ENCODE measurements at places on chromosomes 2 and 18. TPM values are rescaled to one million over a fixed set of nuclear protein-coding genes. Genes with fewer than 3 reads are reported as not detected.

DNA sequence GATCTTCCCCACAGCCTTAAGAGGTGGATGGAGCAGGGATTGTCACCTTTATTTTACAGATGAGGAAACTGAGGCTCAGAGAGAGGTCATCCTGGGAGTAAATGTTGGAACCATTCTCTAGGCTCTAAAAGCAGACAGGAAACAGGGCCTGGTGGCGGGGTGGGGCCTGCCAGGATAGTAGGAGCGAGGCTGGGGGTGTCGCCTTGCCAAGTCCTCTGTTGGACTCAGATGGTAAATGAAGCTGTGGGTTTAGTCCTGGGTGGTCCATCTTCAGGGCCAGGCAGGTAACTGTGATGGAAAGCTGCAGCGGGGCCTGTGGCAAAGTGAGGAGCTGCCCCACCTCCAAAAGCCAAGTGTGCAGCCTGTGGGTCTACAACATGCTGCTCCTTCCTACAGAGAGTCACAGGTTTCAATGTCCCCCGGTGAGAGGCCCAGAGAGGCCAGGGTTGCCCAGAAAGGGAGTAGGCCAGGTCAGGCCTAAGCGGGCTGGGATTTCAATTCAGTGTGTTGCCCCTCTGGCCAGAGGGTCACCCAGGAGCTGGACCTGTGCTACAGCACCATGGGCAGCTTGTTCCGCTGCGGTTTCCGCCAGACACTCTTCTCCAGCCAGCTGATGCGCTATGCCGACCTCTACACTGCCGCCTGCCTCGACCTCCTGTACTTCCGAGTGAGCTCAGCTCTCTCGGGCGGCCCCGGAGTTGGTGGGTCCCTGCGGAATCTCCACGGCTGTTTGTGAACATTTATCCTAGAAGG, 6.6 kb downstream of the NT5DC4 start:
- no peak for DNase-seq

GRCh38 chr2:152386266-152386665, 51.3 kb downstream of the FMNL2 start:
- DNase-seq: no peak

GRCh38 chr2:150485871-150486538, 1.5 kb downstream of the RND3 start:
- peak; percentile 80 for DNase-seq

DNA sequence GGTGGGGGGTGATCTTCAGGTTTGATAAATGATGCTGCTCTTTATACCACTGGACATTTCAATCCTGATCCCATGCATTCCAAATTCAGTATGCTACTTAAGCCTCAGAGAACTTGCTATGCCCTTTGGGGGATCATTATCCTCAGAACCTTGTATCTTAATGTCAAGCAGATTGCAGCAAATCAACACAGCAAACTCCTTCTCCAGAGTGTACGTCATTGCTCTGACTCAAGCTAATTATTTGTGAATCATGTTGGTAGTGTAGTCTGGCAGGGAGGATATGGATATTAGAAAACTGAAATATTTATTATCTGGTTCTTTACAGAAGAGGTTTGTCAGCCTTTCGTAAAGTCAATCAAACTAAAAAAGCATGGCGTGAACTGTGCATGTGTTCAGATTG, 562.5 kb upstream of the FAM98A start:
- DNase-seq: no peak

GRCh38 chr2:72716601-72717000, 109.2 kb downstream of the EXOC6B start:
- DNase-seq: no peak

GRCh38 chr2:212863185-212863588, 288.2 kb downstream of the IKZF2 start:
- no peak for DNase-seq

DNA sequence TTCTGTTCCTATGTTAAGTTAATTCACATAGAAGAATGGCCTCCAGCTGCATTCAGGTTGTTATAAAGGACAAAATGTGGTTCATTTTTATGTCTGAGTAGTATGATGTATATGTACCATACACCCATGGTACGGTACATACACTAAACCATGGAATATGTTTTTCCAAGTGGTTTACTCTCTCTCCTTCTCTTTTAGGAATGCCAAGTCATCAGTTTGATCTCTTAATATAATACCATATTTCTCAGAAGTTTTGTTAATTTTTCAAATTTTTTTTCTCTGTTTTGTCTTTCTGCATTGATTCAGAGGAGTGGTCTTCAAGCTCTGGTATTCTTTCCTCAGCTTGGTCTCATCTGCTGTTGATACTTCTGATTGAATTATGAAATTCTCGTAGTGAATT, 230.9 kb downstream of the DSEL start:
- no peak for DNase-seq

- peak; percentile 79 for DNase-seq
These were observed 28.8 kb downstream of the SNORC start for GRCh38 chr2:232898592-232899543.

DNA sequence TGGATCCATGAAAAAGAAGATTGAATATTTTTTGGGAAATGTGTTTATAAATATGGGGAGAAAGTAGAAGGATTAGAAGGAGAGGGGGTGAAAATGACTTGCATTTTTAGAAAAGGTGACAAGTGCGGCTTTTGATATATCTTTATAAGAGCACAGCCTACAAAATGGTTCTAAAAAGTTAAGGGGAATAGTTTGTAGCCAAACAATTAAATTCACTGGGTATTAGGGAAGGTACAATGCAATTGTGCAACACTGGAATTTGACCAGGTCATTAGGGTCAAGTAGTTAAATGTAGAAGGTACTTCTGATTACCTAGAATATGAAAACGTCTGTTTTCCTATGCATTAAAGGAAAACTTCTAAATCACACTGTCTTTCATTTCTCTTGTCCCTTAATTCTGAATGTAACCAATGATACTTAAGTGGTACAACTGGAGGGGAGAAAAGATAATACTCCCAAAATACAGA, 44.5 kb upstream of the SERTAD2 start:
- no peak for DNase-seq

DNA sequence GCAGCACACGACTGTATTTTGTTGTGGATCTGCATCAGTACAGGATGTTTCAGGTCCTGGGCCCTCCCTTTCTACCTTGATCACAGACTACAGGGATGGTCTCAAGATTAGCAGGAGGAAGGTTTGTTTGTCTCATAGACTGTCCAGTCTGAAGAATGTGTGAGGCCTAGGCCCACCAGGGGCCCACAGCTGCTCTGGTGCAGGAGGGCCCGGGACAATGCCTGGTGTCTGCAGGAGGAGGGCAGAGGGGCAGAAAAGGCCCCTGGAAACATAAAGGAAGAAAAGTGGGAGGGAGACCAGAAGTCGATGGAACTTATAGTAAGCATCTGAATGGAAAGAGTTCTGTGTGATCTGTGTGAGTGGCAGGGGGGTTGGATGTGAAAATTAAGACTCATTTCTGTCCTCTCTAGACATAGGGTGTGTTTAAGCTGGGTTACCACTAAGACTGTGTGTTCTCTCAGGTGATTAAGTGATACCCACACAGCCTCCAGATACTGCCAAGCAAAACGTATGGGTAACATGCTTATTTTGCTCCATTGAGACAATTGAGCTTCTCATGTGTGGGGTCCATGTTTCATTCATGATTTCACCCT, 33.4 kb upstream of the LPIN2 start:
- no peak for DNase-seq

- DNase-seq: peak; percentile 30
These were observed 587 bp upstream of the MTIF2 start for GRCh38 chr2:55269645-55269990.

- no peak for DNase-seq
These were observed 122.4 kb downstream of the NFATC1 start for GRCh38 chr18:79518028-79518682.

GRCh38 chr2:1708476-1709334, 35.6 kb downstream of the PXDN start:
- DNase-seq: no peak

GRCh38 chr2:110748489-110748867, 16.1 kb downstream of the ACOXL start:
- no peak for DNase-seq

- no peak for DNase-seq
These were observed 1.2 kb downstream of the SULT1C3 start for GRCh38 chr2:108240966-108241365.

DNA sequence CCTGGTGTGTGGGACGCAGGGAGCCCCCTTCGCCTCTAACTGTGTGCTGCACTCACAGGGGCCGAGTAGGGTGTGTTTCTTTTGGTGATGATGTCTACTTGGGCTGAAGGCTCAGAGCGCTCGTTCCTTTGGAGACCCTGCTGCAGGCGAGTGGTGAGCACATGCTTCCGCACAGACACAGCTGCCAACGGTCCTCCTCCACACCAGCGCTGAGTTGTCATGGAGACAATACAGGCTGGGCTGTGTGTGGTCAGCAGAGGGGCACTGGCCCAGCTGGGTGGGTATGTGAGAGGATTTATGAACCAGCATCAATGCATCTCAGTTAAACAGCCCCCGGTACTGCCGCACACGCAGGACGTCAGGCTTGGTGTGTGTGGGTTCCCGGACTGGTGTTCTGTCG, 143.5 kb downstream of the SH3RF3 start:
- peak; percentile 42 for DNase-seq

GRCh38 chr2:180334514-180334913, 327.4 kb upstream of the CWC22 start:
- no peak for DNase-seq

- DNase-seq: peak; percentile 58
These were observed 314.9 kb downstream of the AFF3 start for GRCh38 chr2:99827296-99827999.

GRCh38 chr2:111042261-111042660, 78.5 kb upstream of the BCL2L11 start:
- no peak for DNase-seq

DNA sequence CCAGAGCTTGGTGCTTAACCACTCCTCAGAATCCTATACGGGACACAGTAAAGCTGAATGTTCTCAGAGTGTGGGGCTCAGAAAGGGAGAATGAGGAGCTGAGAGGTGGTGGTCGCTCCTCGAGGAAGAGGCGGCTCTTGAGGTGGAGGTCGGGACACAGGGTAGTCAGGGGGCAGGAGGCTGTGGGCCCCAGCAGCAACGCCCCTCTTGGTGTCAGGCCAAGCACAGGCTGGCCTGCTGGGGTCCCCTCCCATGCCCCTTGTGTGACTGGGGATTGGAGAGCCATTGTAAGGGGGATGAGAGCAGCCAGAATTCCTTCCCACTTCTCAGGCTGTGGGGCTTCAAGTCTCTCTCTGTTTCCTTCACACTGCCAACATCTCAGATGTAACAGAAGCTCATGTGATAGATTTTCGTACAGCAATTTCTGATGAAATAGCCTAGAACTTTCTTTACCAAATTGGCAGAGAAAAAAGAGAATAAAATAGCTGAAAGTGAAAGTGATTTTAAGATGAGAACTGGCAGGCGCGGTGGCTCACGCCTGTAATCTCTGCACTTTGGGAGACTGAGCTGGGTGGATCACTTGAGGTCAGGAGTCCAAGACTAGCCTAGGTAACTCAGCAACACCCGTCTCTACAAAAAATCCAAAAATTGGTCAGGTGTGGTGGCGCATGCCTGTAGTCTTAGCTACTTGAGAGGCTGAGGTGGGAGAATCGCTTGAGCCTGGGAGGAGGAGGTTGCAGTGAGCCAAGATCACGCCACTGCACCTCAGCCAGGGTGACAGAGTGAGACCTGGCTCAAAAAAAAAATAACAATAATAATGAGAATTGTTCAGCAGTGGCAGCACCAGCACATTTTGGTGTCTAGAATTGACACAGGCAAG, 61.1 kb upstream of the RPL31 start:
- no peak for DNase-seq

DNA sequence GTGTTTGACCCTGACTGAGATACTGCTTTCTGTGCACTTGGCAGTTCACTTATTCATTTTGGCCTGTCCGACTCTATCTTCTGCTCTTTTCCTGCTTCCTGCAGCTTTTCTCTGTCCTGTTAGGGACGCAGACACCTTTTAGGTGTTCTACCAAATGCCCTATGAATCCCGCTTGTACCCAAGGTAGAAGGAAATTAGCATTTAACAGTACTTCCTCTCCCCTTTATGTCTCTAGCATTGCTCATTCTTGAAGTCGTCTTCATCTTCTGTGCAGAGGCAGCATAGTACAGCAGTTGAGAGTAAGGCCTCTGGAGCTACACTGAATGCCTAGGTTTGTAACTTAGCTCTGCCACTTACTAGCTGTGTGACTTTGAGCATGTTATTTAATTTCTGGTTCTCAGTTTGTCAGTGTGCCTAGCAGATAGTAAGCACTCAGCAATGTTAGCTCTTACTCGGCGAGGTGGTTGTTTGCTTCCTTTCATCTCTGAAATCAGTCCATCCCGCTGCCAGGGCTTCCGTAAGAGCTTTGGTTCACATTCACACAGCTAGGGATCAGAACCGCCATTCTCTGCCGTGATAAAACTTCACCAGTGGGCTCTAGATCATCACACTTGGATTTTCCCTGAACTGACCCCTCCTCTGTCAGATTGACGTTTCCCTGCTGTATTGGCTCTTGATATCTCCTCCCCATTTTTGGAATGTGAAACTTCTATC, 1.4 kb downstream of the CCT7 start:
- DNase-seq: no peak

DNA sequence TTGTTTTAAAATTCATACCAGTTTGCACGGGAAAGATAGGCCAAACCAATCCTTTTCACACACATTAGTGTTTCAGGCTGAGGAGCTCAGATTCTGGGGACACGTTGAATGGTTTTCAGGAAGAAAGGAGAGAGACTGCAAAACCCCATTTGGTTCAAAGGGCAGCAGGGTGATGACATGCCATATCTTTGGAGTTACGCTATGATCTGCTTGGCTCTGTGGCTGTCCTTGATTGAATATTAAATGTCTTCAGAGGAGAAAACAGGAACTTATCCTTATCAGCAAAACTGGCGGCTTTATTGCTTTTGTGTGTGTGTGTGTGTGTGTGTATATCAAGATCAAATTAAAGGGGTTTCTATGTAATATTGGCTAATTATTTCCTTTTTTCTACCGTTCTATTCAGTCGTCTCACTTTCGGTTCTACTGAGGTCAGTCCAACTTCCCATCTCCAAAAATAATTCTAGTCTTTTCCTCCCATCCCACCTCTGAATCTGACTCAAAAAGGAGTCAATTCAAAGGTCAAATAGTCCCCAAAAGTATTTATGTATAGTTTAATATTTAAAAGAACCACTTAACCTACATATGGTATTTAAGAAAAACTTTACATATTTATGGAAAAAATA, 292.9 kb upstream of the CCDC68 start:
- DNase-seq: no peak

- DNase-seq: peak; percentile 18
These were observed 114.8 kb upstream of the SATB2 start for GRCh38 chr2:199572571-199572970.

DNA sequence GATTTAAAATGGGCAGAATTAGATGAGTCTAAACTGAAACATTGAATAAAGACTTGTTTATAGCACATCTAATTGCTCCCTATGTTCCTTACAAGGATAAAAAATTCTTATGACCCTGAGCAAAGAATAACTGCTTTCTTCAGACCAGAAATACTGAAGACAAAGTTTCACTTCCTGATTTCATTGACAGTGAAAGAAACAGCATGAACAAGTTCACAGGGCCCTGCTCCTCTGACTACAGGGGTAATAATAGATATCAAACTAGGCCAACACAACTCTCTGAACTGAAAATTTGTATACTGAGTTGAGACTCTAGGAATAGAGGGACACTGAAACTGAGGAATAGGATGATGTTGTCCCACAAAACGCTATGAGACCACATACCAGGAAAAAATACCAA, 1383.3 kb upstream of the CDH2 start:
- peak; percentile 2 for DNase-seq

Gene GNLY
- 0.31 TPM for total RNA-seq

Gene SERPINB4
- total RNA-seq: not detected

Gene DSG2
- 2.3 TPM for total RNA-seq

Gene SLC4A3
- total RNA-seq: 5.5 TPM

Gene PHLPP1
- 7.5 TPM for total RNA-seq

Gene C2orf15
- total RNA-seq: 0.04 TPM

Gene SPHKAP
- 26.2 TPM for total RNA-seq

Gene TRIP12
- 145 TPM for total RNA-seq

Gene KRTCAP3
- total RNA-seq: 0.53 TPM

Gene CYP1B1
- total RNA-seq: 2.7 TPM

Gene RABL2A
- 8.3 TPM for total RNA-seq
